ENCODE measurements at places on chromosomes 3 and 15.

DNA sequence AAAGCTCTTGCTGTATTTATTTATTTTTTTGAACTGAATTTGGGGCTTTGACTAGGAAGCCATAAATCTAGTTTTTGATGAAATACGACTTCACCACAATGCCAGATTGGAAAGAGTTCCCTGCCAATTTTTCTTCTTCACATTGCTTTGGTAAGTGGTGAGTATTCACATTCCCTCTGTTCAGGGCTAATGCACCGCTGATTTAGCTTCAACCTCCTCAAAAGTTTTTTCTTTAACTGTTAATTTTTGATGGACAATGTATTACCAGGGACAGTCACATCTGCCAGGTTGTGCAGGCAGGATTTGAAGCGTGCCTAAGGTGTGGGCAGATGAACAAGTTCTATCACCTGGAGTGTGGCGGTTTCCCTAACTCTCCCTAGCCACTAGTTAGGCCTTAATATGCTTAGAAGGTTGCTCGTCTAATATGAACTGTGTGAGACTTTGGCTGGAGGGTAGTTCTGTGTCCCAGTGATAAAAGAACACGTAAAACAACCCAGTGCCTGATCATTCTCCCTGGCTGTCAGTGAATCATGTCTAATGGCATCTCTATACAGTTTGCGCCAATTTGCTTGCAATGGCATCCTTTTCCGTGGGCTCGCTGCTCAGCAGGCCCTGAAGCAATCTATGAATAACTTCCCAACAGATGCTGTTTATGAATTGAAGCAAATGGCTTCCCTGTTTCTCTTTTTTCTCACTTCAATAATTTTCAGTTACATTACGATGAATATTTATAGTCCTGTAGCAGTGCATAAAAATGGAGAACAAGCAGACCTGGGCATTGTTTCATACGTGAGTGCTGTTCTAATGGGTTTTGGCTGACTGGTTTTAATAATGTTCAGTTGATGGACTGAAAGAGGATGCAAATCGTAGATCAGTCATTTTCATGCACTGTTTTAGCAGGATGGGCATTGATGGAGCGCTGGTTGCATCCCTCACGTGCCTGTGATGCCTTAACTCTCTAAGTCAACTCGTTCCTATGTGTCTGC, 243.2 kb upstream of the SUCLG2 start:
- DNase-seq, result no peak

- no peak for DNase-seq
Observed at GRCh38 chr15:90703455-90703854, 13.7 kb upstream of the BLM start.

GRCh38 chr15:91258415-91258759, 158.3 kb downstream of the SV2B start:
- no peak for DNase-seq

- DNase-seq, result no peak
Observed at GRCh38 chr3:4880850-4881249, 98.4 kb upstream of the BHLHE40 start.

DNA sequence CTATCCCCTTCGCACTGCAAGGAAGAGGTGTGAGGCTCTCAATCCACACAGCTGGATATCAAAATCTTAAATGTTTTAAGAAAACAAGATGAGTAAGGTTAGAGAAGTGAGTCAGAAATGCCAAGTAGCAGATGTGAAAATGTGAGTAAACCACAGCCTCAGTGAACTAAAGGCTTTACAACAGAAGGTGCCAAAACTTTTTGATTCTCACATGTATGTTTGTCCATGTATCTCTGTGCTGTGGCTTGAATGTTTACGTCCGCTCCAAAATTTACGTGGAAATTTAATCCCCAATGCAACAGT, 126.8 kb upstream of the PFN2 start:
- DNase-seq, result no peak

DNA sequence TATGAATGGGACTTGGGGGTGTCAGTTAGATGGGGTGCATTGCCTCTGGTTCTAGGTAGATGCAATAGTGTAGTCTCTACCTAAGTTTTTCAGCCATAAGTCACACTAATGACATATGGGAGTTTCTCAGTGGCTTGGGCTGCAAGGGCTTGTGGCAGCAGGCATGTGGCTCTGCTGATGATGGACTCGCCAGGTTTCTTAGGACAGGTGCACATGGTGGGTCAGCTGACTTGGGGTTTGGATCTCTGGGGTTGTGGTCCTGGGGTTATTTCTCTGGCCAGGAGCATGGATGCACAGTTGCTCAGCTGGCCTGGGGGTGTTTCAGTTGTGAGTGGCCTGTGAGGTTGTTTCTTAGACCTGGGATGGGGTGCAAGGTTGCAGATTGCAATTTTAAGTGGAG, 120.0 kb upstream of the DCBLD2 start:
- DNase-seq, result no peak

DNA sequence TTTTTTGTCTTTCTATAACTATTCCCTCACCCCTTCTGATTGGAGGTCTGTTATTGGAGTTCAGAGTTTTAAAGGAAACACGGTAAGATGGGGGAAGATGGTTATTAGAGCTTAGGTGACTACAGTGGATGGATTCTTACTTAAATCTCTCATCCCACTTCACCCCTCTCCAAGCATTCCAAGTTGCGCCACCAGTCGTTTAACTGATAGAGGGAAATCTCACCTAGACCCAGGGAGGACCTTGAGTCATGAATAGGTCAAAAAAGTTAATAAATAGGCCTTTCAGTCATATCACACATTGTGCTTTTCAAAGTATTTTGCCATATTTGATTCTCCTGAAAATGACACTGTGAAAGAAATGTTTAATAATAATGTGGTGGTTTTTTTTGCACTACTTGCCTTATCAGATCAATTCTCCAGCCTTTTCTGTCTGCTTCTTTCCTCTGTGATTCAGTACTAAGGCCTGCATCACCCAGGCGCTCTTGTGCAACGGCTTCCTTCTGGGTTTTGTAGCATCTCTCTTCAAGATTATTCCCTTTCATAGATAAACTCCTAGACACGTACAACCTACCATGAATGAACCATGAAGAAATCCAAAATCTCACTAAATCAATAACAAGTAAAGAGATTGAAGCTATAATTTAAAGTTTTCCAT, 100.4 kb upstream of the TGFBR2 start:
- no peak for DNase-seq

Measured in NCI-H1417 treated with DMSO at 0.1 percent for 48 hours (cell line).